GM23248 (cell line): ENCODE measurements at places on chromosomes 2 and 18.

DNA sequence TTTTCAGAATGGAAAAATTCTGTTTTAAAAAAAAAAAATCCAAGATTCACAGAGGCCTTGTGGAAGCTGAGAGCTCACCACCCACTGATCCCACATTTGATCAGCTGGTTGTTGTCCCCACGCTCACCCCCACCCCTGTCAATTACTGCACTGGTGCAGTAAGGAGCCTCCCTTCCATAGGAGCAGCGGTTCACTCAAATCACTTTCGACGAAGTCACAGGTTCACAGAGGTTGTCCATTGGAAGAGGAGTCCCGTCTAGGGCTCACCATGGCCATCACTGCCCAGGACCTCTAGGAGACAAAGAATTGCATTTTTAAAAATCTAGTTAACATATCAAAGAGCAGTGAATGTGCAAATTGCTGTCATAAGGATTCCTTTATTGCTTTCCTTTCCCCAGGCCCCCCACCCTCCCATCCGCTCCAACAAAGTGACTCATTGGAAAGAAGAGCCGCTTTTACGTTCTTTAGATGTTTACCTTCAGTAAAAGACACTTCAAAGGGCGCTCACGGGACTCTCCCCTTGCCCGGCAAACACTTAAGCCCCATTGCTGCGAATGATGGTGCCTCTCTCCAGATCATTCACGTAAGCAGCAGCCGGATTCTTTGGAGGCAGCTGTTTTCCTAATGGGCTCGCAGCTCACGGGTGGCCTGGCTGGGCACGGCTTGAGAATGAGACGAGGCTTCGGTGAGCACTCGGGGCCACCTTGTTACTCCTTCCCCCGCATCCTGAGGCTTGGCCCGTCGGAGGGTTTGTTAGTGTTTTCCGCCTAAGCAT is 165.5 kb upstream of the SALL3 start:
- no peak for DNase-seq
- H3K36me3 ChIP-seq: no peaks in the 10 kb centered on the region
- no peak overlapping the region for H3K27ac ChIP-seq
- H3K4me1 ChIP-seq: no peaks in the 10 kb centered on the region

- H3K4me3 ChIP-seq: peak overlapping the region; percentile 93
- peak; percentile 37 for DNase-seq
- peak overlapping the region; percentile 95 for H3K27ac ChIP-seq
These were observed 1.6 kb downstream of the PPP3R1 start for GRCh38 chr2:68250652-68251186.

DNA sequence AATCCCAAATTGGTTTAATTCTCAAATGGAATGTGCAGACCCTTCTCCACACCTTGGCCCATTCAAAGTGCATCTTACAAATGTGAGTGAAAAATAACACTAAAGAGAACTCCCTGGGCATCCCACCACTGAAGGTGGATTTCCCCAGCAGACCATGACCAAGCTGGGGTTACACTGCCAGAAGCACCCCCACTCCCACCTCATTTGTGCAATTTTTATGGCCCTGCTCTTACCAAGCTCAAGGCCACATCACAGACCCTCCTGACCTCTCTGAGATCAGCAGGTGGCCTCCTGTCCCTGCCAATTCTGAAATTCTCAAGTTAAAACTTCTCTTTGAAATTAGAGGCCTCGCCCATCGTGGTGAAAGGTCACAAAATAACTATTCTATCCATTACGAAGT is 21.6 kb downstream of the SIGLEC15 start:
- H3K36me3 ChIP-seq: peaks cover 33% of the 10 kb centered on the region
- H3K4me1 ChIP-seq: no peaks in the 10 kb centered on the region
- no peak overlapping the region for H3K27ac ChIP-seq
- H3K4me3 ChIP-seq: no peak overlapping the region
- no peak for DNase-seq

DNA sequence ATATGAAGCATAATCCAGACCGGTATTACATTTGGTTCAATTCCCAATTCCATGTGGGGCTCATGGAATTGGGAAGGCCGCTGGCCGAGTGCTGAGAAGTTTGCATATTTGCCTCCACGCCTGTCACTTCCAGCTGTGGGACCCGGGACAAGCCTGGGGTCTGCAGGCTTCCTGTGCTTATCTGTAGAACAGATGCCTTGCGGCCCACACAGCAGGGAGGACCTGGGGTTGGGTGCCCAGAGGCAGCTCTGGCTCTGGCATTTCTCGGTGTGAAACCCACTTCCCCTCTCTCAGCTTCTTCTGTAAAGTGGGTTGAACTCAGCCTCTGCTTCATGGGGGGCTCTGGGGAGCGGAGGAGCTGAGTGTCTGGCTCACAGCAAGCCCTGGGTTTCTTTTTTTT is 97.9 kb downstream of the SH3BP4 start:
- no peak overlapping the region; the same call in 1 of the 2 replicates for H3K27ac ChIP-seq
- no peak overlapping the region for H3K4me3 ChIP-seq
- peaks cover 34% of the 10 kb centered on the region for H3K4me1 ChIP-seq
- no peak for DNase-seq

GRCh38 chr2:165905269-165905668 is 48.3 kb downstream of the TTC21B start:
- DNase-seq: no peak
- H3K27ac ChIP-seq: no peak overlapping the region
- peaks cover 10% of the 10 kb centered on the region; the same call in 1 of the 2 replicates for H3K36me3 ChIP-seq

GRCh38 chr2:62826953-62827675 is 121.6 kb downstream of the EHBP1 start:
- no peak overlapping the region; the same call in 1 of the 2 replicates for H3K27ac ChIP-seq
- peaks cover 48% of the 10 kb centered on the region for H3K36me3 ChIP-seq
- H3K27me3 ChIP-seq: no peaks in the 10 kb centered on the region
- H3K4me3 ChIP-seq: no peak overlapping the region
- H3K4me1 ChIP-seq: peaks cover 21% of the 10 kb centered on the region
- no peak for DNase-seq

DNA sequence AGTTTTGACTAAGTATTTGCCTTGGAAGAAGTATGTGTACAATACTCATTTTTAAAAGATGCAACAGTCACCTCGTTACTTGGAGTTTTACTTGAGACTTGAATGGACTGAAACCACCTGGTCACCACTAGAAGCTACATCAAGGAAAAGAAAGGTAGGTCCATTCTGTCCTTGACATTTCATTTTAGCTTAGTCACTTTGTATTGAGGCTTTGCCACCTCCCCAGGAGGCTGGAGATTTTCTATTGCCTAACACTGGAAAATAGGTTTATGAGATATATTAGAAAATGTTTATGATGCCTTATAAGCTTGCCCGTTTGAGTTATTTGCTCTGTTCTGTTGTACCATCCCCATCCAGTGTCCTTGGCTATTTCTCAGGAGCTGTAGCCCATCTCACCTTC is 107.9 kb upstream of the ETAA1 start:
- peak; percentile 12 for DNase-seq
- peaks cover 23% of the 10 kb centered on the region for H3K4me1 ChIP-seq
- H3K36me3 ChIP-seq: no peaks in the 10 kb centered on the region

GRCh38 chr2:55618275-55619055 is 1.0 kb upstream of the PPP4R3B start:
- peak overlapping the region; percentile 90 for H3K27ac ChIP-seq
- peak; percentile 73 for DNase-seq
- H3K4me3 ChIP-seq: peak overlapping the region; percentile 99

- no peaks in the 10 kb centered on the region for H3K27me3 ChIP-seq
- H3K27ac ChIP-seq: no peak overlapping the region
- no peak overlapping the region for H3K4me3 ChIP-seq
- peaks cover 51% of the 10 kb centered on the region for H3K36me3 ChIP-seq
These were observed 107.8 kb downstream of the NBEAL1 start for GRCh38 chr2:203122317-203122986.

GRCh38 chr2:76464310-76464709 is 753.6 kb upstream of the GCFC2 start:
- no peak overlapping the region for H3K4me3 ChIP-seq
- H3K4me1 ChIP-seq: no peaks in the 10 kb centered on the region
- H3K36me3 ChIP-seq: no peaks in the 10 kb centered on the region
- no peaks in the 10 kb centered on the region for H3K27me3 ChIP-seq

GRCh38 chr2:221758076-221758475 is 186.0 kb upstream of the EPHA4 start:
- no peak for DNase-seq
- no peak overlapping the region for H3K4me3 ChIP-seq
- no peak overlapping the region for H3K27ac ChIP-seq
- H3K4me1 ChIP-seq: no peaks in the 10 kb centered on the region

DNA sequence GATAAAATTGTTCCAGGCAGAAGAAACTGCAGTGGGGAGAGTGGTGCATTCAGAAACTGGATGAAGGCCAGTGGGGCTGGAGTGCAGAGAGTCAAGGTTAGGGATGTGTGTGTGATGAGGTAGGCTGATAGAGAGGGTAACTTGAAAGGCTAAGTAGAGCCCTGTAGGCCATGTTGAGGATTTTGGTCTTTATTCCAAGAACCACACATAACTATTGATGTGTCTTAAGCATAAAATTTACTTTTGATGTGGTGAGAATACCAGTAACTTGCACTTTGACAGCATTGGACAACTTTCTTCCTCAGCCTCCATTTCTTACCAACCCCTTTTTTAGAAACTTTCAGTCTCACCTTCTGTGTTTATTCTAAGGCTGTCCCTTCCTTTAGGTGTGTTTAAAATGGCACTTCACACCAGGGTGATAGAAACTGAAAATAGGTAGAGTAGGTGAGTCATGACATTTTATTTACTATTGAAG is 22.6 kb downstream of the MTX2 start:
- no peaks in the 10 kb centered on the region for H3K36me3 ChIP-seq
- no peak overlapping the region for H3K4me3 ChIP-seq

- no peaks in the 10 kb centered on the region for H3K27me3 ChIP-seq
- no peak overlapping the region for H3K27ac ChIP-seq
- no peak overlapping the region for H3K4me3 ChIP-seq
- DNase-seq: no peak
These were observed 88.2 kb downstream of the PKP4 start for GRCh38 chr2:158544998-158545397.

DNA sequence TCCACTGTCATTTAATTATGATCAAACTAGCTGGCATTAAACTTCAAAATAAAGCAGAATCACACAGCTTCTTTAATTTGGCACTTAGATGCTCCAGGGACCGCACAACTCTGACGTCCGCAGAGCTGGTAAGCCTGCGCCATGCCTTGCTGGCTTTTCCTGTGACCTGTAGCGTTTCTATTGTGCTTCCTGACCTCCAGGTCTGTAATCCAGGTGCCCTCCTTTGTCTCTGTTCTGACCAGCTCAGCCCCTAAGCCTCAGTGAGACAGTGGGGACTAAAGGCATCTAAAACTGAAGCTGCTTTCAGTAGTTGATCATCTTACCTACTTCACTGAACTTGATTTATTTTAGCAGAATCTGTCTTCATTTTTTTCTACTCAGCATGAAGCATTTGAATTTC is 249.7 kb upstream of the RGPD4 start:
- H3K4me1 ChIP-seq: no peaks in the 10 kb centered on the region
- H3K27me3 ChIP-seq: no peaks in the 10 kb centered on the region
- H3K27ac ChIP-seq: no peak overlapping the region
- DNase-seq: no peak
- H3K4me3 ChIP-seq: no peak overlapping the region

GRCh38 chr2:98883780-98884211 is 52.2 kb downstream of the CRACDL start:
- no peak for DNase-seq
- no peaks in the 10 kb centered on the region for H3K36me3 ChIP-seq
- H3K4me1 ChIP-seq: no peaks in the 10 kb centered on the region

DNA sequence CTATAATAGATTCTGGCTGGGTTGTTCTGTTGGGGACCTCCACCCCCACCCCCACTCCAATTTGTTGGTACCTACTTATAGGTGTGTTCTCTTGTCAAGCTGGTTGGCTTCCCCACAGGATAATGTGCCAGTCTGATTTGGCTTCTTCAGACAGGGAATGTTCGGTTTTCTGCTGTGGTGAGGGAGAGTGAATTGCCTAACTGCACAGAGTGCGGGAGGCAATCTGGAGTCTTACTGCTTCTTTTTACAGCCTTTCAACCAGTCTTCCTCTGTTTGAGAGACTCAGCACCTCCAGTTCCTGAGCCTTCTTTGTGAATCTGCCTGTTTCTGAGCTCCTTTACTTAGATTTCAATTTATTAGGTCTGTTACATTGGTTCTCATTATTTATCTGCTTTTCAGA is 27.4 kb upstream of the SNORC start:
- no peak overlapping the region for H3K27ac ChIP-seq
- DNase-seq: no peak
- H3K4me3 ChIP-seq: no peak overlapping the region

DNA sequence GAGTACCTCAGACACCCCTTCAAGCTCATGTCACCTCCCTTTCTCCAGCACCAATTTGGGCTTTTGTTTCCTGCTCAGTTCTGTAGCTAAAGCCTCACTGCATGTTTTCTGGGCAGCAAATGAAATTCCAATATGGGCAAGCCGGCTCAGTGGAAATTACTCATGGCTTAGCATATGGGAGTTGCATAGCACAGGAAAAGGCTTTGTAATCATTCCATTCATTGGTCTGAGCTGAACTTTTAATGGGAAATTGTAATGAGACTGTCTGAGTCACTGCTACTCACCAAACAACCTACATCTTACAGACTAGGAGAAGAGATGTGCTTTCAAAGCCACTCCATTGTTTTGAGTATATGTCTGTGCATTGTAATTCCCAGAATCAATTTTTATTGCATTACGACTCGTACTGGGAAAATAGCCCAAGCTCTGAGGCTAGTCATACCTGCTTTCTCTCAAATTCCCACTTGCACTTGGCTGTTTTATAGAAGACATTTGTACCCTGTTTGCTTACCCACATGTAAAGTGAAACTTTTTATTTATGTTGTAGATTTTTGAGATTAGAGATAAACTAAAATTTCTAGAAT is 139.5 kb upstream of the LRATD1 start:
- H3K27ac ChIP-seq: peak overlapping the region; percentile 37
- H3K36me3 ChIP-seq: no peaks in the 10 kb centered on the region
- H3K4me3 ChIP-seq: peak overlapping the region; percentile 37; the same call in 1 of the 2 replicates

DNA sequence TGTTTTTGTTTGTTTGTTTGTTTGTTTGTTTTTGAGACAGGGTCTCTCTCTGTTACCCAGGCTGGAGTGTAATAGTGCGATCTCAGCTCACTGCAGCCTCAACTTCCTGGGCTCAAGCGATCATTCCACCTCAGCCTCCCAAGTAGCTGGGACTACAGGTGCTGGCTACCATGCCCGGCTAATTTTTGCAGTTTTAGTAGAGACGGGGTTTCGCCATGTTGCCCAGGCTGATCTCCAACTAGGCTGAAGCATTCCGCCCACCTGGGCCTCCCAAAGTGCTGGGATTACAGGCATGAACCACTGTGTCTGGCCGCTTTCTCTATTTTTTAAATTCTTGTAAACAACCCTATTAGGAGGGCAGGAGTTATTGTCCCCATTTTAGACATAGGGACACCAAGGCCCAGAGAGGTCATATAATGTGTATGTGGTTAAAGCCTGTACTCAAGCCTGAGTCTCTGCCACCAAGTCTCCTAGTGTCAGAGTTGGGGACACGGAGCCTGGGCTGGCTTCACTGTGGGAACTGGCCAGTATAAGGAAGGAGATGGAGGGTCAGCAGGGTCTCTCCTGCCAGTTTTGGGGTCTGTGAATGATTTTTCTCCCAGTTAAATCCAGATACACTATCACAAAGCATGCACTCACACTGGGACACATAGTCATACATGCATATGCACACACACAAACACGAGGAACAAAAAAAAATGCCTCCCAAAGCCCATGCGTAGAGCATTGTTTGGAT is 27.5 kb upstream of the MCFD2 start:
- peaks cover 24% of the 10 kb centered on the region for H3K4me1 ChIP-seq
- peak overlapping the region; percentile 96 for H3K4me3 ChIP-seq
- H3K27me3 ChIP-seq: no peaks in the 10 kb centered on the region
- peak; percentile 16 for DNase-seq
- peaks cover 12% of the 10 kb centered on the region for H3K36me3 ChIP-seq
